ENCODE measurements at places on chromosomes 11 and 22. TPM values are rescaled to one million over a fixed set of nuclear protein-coding genes. Genes with fewer than 3 reads are reported as not detected.

Gene FJX1
- total RNA-seq = 2.8 TPM

Gene CASP12
- 0.31 TPM for total RNA-seq

Gene OR9I1
- not detected for total RNA-seq

Gene SLC22A9
- total RNA-seq = not detected

Gene C11orf97
- total RNA-seq = 10.4 TPM

Gene TCN1
- 1.6 TPM for total RNA-seq

Gene FOLR1
- total RNA-seq = not detected

DNA sequence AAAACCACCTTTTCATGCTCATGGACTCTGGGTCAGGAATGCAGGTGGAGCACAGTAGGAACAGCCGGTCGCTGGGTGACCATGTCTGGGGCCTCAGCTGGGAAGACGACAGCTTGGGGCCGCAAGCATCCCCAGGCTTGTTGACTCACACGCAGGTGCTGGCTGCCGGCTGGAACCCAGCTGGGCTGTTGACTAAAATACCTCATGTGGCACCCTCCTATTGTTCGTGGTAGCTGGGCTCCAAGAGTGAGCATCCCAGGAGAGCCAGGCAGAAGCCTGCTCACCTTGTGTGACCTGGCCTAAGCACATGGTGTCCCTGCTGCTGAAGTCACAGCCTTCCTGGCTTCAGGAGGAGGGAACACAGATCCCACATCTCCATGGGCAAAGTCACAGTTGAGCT, 9.4 kb downstream of the DPP3 start:
- DNase-seq = no peak

GRCh38 chr11:122248131-122248530, 132.1 kb upstream of the BLID start:
- no peak for DNase-seq

GRCh38 chr11:102346748-102347461, at the start of gene BIRC2:
Gene BIRC2, plus strand, starts transcription at chr11:102347214. Its CDS starts 2,641 bp downstream, at chr11:102349855.
- DNase-seq = peak; percentile 94

- DNase-seq = no peak
Observed at GRCh38 chr11:75677909-75678308, 9.1 kb upstream of the MAP6 start.

- no peak for DNase-seq
Observed at GRCh38 chr11:126874276-126874675, 126.3 kb downstream of the KIRREL3 start.

- no peak for DNase-seq
Observed at GRCh38 chr11:3901249-3902025, 46.0 kb downstream of the STIM1 start.

DNA sequence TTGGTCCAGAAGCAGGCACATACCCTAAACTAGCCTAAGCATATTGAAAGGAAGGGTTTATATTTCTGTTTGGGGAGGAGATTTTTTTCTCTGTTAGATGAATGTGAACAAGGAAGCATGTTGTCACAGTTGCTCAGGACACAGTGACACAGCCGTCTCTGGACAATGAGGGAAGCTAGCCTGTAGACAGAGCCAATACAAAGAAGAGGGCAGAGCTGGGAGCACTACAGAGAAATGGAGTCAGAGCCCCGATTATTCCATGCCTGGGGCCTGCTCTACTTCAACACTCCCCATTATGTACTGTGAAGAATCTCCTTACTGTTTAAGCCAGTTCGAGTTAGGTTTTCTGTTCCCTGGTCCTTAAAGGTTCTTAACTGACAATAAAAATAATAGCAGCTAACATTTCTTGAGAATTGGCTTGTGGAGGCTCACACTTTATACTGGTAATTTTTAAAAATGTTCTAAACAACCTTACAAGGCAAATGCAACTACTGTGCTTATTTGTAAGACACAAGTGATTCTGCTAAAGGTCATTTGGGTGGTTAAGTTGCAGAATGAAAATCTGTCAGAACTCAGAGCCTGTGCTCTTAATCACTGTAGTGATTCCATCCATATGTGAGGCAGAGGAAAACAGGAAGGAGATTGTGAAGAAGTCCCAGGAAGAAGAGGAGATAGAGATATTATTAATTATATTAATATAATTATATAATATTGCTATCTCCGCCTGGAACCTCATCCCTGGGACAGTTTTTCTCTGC, 58.8 kb upstream of the RRAS2 start:
- DNase-seq = no peak

DNA sequence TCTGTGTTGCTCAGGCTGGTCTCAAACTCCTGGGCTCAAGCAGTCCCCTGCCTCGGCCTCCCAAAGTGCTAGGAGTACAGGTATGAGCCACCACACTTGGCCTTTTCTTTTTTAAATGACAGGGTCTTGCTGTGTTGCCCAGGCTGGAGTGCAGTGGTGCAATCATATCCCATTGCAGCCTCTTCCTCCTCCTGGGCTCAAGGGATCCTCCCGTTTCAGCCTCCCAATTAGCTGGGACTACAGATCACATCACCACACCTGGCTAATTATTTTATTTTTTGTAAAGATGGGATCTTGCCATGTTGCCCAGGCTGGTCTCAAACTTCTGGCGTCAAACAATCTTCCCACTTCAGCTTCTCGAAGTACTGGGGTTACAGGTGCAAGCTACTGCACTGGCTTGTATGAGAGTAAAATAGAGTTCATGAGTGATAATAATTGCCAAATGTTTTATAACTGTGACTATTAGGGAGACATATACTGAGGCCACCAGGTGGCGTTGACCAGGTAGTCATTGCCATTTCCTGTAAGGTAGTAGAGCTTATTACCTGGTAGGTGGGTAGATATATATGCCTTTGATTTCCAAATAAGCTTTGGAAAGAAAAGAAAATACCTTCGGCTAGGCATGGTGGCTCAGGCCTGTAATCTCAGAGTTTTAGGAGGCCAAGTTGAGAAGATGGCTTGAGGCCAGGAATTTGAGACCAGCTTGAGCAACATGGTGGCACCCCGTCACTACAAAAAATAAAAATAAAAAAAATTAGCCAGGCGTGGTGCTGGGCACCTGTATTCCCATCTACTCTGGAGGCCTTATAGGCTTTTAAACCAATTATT, 5.4 kb downstream of the FDX1 start:
- DNase-seq = no peak

DNA sequence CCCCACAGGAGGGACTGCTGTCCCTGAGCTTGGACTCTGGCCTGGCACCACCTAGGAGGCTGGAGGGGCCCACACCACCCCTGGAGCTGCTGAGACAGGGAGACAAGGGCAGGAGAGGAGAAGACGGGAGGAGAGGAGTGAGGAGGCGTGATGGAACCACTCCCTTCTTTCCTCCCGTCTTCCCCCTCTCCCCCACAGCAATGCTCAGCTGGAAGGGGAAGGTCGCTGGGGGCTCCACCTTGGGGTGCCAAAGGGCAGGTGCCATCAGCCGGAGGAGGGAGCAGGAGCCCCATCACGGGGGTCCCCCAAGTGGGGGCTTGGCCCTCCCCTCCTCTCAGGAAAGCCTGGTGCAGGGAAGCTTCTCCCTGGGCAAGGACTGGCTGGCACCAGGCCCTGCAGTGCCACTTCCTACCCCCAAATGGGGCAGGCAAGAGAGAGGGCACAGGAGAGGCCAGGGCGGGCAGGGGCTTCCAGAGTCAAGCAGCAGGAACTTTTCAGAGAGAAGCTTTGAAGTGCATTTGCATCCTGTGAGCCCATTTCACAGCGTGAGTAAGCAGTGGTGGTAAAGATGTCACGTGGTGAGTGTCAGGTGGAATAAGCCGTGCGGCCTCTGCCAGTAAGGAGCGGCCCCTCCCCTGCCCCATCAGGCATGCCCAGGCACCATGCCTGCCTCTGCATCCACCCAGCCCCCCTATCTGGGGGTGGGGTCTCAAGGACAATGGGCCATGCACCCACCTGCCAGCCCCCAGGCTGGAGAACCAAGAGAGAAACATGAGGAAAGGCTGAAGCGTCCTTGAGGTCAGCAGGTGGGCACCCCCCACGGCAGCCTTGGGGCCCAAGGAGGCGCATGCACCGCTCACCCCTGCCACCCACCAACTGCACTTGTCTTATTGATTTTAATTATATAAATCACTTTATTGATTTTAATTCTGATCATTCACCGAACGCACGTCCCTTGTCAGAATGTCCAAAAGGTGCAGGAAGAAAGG, 4.9 kb downstream of the IGF2 start:
- no peak for DNase-seq

DNA sequence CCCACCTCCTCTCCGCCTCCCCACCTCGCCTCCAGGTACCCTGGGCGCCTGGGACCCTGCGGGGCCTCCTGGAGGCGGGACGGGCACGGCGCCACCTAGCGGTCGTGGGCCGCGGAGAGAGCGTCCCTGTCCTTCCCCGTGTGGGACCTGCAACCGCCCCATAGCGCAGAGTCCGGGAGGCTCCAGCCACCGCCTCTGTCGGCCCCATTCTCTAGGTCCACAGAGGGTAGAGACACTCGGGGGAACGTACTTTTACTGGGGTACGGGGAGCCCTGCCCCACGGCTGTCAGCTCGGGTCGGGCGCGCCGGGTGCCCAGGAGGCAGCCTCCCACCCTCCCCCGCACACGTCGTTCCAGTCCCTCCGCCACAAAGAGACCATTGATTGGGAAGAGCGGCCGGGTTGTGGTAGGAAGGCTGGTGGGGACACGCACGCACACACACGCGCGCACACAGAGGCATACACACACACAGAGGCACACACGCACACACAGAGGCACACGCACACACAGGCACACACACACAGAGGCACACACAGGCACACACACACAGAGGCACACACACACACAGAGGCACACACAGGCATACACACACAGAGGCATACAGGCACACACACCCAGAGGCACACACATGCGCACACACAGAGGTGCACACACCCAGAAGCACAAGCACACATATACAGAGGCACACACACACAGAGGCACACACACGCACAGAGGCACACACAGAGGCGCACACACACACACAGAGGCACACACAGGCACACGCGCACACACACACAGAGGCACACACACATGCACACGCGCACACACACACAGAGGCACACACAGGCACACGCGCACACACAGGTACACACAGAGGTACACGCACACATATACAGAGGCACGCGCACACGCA, 12.6 kb upstream of the NECTIN1 start:
- DNase-seq = peak; percentile 70

DNA sequence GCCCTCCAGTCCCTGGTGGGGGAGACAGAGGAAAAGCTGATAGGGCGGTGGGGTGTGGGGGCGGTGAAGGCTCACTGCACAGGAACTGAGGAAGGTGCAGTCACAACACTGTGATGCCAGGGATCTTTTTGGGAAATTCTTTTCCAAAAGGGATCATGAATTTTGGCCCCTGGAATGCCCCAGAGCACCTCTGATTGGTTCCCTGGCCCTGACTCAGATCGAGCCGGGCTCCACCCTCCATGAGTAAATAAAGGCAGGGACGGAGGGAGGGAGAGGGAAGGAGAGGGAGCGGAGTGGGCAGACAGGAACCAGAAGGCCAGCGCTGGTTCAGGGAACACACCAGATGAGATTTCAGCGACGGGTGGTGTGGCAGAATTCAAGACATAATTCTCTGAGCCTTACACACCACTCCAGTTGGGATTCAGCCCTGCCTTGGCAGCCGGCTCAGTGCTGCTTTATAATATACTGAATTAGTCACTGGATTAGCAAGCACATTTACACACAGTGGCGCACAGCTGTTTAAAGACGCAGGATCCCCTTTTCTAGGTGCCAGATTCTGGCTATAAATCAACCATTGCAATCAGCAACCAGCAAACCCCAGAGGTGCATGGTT, 80.3 kb downstream of the ETS1 start:
- peak; percentile 60 for DNase-seq

DNA sequence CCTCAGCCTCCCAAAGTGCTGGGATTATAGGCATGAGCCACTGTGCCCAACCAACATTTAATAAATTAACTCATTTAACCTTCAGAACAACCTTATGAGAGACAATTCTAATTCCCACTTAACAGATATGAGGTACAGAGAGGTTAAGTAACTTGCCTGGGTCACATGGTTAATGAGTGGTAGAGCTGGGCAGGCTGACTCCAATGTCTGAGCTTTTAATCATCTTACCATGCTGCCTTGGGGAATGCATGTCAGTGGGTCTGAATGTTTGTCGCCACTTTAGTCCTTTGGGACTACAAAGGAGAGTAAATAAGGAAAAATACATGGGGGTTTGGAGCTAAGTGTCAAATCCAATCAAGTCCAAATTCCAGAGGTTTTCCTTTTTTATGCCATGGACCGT, 11.2 kb upstream of the PIK3C2A start:
- no peak for DNase-seq

GRCh38 chr22:30667494-30668385, at the start of gene DUSP18:
Gene DUSP18, minus strand, starts transcription at chr22:30667875. Its CDS starts 3,872 bp downstream, at chr22:30664003.
- peak; percentile 96 for DNase-seq

- no peak for DNase-seq
Observed at GRCh38 chr11:117549417-117549816, 221.8 kb downstream of the CEP164 start.

GRCh38 chr22:49577168-49578060, 250.3 kb downstream of the BRD1 start:
- peak; percentile 7 for DNase-seq

- DNase-seq = no peak
Observed at GRCh38 chr11:8086001-8086479, 5.0 kb downstream of the TUB start.

DNA sequence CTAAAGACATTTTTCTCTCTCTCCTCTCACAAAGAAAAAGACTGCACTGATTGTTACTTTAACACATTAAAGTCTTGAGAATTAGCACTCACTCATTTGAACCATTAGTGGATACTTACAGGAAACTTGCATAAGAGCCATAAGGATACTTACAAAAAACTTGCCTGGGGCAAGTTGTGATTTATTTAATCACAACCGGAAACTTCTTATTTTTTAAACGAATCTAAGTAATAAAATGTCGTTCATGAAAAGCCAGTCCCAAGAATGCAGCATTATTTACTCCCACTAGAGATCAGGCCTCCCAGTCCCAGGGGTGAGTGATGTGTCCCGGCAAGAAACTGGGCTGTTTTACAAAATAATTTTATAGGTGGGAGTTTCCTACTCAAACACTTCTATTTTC, 59.3 kb upstream of the TTC12 start:
- DNase-seq = no peak

DNA sequence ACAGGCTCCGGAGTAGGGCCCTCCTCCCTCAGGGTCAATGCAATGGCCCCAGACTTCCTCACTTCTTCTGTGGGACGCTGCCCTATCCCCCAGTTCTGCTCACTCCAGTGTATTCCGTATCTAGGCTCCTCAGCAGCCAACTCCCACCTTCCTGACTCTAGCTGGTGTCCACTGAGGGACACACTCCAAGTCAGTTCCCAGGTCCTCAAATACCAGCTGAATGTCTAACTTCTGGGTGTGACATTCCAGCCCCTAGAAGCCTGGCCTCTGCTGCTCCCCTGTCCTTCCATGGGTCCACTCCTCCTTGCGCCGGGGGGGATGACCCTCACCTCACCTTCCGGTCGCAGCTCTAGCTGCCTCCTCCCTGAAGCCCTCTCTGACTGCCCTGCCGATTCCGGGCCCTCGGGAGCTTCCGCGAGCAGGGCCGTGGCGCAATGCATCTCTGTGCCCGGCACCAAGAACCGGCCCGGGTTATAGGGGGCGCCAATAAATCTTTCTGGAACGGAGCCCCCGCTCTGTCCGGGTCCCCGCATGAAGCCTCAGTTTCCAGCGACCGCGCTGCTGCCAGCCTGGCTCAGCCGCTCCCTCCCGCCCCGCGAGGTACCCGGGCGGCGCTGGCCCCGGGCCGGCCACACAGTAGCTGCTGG, 15.4 kb downstream of the BAD start:
- DNase-seq = peak; percentile 51

- DNase-seq = no peak
Observed at GRCh38 chr11:39462506-39462905, 1996.9 kb downstream of the LRRC4C start.

- no peak for DNase-seq
Observed at GRCh38 chr11:89498845-89499448, 7.8 kb upstream of the NOX4 start.

- no peak for DNase-seq
Observed at GRCh38 chr11:130673698-130674097, 225.3 kb downstream of the ADAMTS15 start.

- no peak for DNase-seq
Observed at GRCh38 chr11:69144316-69145049, 11.3 kb upstream of the SMIM38 start.
